HTR-8/SVneo (cell line): ENCODE measurements at places on chromosomes 16 and 17.
A peak's percentile ranks its signal among the peaks of the same experiment; 100 is the strongest.

GRCh38 chr16:49608098-49608497 lies 234.5 kb downstream of the C16orf78 start:
- no peak for DNase-seq

GRCh38 chr17:75774471-75774990 lies 9.5 kb upstream of the GALK1 start:
- no peak for DNase-seq

DNA sequence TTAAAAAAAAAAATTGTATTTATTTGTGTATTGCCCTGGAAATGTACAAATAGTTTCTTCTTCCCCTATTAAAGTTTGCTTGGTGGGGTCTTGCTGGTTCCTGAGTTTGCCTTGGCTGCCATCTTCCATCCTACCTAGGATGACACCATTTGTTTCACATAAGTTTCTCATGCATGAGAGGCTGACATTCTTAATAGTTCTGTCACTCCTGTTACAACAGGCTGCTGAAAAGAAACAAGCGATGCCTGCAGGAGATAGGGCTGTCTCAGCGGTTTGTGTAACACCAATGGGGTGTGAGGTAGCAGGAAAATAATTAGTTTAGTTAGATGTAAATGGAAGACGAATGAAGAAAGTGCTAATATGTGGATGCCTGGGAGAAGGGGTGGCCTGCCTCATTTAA lies 1000.9 kb upstream of the RBFOX1 start:
- DNase-seq = no peak

- no peak for DNase-seq
Measured at GRCh38 chr17:59028328-59028727, 78.4 kb downstream of the TRIM37 start.

DNA sequence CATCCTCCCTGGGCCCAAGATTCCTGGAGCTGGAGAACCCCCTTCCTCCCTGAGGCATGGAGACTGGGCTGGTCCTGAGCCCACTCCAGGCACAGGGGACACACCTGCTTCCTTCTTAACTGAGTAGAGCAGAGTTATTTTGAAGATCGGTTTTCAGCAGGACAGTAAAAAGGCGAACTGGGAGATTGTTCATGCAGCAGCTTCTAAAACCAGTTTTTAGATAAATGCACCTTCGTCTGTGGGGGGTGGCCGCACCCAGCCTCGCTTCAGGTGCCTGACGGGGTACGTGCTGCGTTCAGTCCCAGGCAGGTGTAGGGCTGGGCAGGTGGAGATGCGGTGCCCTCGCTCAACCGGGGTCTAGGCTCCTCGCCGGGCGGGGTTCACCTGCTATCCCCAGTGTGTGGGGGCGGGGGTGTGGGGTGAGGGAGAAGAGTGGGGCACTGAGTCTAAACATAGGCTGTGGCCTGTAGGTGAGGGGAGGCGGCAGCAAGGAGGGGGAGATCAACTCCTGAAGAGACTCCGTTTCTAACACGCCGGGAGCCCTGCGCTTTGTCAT lies 69.5 kb downstream of the JPH3 start:
- no peak for DNase-seq

DNA sequence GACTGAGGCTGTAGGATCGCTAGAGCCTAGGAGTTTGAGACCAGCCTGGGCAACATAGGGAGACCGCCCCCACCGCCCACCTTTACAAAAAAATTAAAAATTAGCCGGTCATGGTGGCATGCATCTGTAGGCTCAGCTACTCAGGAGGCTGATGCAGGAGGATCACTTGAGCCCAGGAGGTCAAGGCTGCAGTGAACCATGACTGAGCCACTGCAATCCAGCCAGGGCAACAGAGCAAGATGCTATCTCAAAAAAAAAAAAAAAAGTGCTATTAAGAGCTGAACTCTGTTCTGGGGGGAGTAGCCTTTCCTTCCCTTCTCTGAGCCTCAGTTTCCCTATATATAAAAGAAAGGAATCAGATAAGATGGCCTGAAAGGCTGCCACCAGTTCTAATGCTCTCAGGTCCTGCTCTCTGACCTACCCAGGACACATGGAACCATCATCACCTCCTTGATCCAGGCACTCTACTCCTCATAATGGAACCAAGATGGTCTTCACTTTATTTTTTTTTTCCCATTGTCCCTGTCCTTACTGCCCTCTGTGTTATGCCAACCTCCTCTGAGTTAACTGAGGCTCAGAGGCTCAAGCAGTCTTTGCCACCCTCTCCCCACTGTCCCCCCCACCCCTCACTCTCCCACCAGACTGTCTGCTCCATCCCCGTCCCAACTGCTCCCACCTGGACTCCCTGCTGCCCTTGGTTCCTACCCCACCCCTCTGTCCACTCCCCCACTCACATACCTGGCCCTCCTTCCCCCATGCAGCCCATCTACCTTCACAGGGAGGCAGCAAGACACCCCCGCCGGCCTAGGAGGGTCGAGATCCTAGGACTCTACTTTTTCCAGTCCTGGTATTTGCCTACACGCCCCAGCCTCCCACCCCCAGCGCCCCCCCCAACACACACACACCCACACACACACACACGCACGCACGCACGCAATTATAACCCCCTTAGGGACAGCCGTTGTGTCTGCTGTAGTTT lies 23.8 kb upstream of the EIF1 start:
- no peak for DNase-seq

DNA sequence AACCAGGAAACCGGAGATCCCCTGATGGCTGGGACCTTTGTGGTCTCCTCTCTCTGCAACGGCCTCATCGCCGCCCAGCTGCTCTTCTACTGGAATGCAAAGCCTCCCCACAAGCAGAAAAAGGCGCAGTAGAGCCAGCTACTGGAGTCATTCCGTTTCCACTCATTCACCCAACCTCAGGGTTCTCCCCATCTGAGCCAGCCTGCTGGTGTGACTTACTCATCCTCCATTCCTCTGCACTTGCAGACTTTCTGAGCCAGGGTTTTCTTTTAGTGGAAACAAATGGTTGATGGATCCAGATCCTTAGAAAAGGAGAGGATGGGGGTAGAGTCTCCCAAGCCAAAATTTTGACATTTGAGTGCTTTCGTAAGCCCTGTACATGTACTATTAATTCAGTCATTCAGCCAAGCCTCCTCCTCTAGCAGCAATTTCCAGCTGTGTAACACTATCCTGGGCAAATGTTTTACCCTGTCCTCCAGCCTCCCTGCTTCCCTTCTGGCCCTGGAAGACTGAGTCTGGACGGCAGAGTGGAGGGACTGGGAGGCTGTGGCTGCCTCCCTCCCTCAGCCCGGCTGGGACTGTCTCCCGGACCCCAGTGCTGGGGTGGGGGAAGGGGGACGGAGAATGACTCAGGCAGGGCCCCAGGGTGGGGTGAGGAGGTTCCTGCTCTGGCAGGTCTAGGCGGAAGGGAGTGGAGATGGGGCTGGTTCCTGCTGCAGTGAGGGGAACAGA lies 2.3 kb downstream of the SOX15 start:
- no peak for DNase-seq

- DNase-seq = no peak
Measured at GRCh38 chr17:72447251-72447640, 326.4 kb downstream of the SOX9 start.

DNA sequence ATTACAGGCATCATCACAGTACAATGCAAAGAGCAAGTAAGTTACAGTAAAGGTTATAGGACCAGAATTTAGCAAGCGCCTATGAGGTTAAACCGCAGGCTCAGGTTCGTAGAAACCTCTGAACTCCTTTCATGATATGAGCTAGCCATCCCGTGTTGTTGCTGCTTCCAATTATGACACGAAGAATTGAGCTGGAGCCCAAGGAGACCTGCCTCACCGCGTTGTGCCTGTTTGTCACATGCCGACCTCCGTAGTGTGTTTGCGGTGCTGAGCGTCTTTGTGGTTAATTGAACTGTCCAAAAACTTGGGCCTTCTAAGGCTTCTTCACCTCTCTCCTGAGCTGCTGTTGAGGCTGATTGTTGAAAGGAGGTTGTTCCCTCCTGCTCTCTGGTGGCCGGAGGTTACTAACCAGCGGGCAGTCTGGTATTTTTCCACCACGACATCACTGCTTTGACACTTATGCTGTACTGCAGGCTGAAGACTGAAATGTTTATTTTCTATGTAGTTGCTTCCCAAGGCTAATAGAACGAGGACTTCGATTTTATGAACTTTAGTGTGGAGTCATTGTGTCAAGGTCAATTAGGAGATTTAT lies 67.5 kb downstream of the SEC14L1 start:
- peak; percentile 41 for DNase-seq

- DNase-seq = no peak
Measured at GRCh38 chr16:3235856-3236669, 1.1 kb upstream of the ZNF200 start.

- DNase-seq = no peak
Measured at GRCh38 chr17:36894177-36894576, 43.1 kb upstream of the LHX1 start.
